Suppressor macrophage treated with lipopolysaccharide for 4 hours (primary cell): ENCODE measurements at places on chromosomes 1 and 21.

- DNase-seq: no peak
Measured at GRCh38 chr1:234911787-234912186, 216.8 kb downstream of the TOMM20 start.

DNA sequence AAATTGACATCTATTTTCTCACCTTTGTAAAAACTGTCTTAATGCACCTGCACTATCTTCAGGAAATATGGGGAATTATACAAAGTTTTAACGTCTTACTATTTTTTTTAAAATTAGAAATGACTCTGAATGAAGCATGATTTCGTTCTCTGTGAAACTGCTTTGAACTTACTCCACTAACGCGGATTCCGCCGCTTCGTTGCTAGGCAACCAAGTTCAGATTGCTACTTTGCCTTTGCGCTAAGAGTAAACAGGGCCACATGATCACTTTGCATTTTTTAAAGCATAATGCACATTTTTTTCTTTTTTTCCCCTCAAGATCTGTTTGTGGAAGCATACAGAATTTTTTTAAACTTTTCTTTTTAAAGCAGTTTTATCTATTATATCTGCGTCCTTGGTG lies 690.5 kb downstream of the BRINP3 start:
- DNase-seq: no peak

- no peak for DNase-seq
Measured at GRCh38 chr1:218967836-218968235, 205.8 kb upstream of the LYPLAL1 start.

- no peak for DNase-seq
Measured at GRCh38 chr21:45325206-45326168, 37.8 kb upstream of the POFUT2 start.

GRCh38 chr1:21366288-21366687 lies 73.6 kb upstream of the NBPF3 start:
- no peak for DNase-seq
